ENCODE measurements at places on chromosomes 3 and 15. TPM values are rescaled to one million over a fixed set of nuclear protein-coding genes. Genes with fewer than 3 reads are reported as not detected.

DNA sequence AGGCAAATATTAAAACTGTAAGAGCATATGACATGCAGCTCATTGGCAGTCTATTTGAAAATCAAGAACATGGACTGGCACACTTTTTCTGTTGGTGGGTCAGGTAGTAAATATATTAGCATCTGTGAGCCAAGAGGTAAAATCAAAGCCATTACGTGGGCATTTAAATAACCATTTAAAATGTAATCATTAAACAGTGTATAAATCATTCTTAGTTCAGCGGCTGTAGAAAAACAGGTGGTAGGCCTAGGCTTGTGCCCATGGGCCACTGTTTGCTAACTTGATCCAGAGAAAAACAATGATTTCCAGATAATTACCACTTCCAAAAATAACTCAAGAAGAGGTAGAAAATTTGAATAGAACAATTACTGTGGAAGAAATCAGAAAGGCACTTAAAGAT, 105.1 kb downstream of the CHST2 start:
- DNase-seq, result no peak

DNA sequence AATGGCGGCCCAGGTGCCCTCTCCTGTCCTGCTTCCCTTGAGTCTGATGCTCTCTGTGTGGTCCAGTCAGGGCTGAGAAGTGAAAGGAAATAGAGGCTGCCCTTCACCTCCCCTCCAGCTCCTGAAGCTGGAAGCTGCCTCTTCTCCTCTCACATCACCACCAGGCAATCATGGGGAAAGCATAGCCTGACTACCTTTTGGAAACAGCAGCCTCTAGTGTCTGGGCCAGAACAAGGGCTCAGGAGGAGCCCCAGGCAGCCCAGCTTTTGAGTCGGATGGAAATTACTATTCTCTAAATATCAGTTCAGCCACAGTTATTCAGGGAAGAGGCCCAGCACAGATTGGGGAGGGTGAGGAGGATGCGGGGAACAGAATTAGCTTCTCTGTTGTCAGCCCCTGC, 43.3 kb upstream of the CCDC174 start:
- no peak for DNase-seq

- DNase-seq, result no peak
Observed at GRCh38 chr15:98914626-98915025, 93.0 kb downstream of the PGPEP1L start.

- no peak for DNase-seq
Observed at GRCh38 chr3:190616637-190617036, 102.8 kb downstream of the IL1RAP start.

- no peak for DNase-seq
Observed at GRCh38 chr15:51736069-51736468, 1.4 kb downstream of the LYSMD2 start.

Gene RAD51
- total RNA-seq, result 12.8 TPM

Gene SV2B
- total RNA-seq, result 1.4 TPM

Gene ADAMTS17
- total RNA-seq, result 3.5 TPM

Gene HRG
- 0.40 TPM for total RNA-seq

Gene RTP3
- not detected for total RNA-seq
